ENCODE measurements at places on chromosomes 7 and 10.

GRCh38 chr10:96670786-96671185, 49.5 kb downstream of the PIK3AP1 start:
- peak; percentile 60 for DNase-seq

GRCh38 chr10:29569795-29570194, 65.0 kb downstream of the SVIL start:
- no peak for DNase-seq

- DNase-seq = no peak
Measured at GRCh38 chr7:22201186-22201880, 155.6 kb downstream of the RAPGEF5 start.

DNA sequence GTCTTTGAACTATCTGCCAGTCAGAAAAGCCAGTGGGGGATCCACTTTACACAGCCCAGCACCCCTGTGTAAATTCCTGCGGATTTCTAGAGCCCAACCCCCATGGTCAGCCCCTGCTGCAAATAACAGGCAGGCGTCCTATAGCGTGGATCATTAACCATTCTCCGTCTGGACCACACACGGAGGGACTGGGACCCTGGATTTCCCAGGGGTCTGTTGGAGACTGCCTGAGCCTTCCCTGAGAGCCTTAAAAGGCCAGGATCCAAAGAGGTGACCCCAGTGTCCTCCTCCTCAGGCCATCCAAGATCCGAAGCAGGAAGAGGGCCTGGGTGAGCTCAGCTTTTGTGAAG, 11.2 kb upstream of the GRID1 start:
- DNase-seq = no peak

DNA sequence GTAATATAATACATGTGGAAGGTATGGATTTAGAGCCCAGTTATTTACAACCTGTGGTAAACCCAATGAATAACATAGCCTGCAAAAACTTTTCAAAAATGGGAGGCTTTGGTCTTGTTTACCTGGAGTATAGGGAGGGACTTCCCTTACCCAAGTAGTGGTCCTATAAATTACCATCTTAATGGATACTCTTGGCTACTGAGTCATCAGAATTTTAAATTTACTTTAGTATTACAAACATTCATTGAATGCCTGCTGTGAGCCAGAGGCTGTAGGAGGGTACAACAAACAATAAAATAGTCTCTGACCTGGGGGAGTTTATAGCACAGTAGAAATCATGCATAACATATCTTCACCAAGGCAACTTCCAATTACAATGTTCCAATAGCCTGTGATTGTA, 365.1 kb downstream of the BBS9 start:
- no peak for DNase-seq

DNA sequence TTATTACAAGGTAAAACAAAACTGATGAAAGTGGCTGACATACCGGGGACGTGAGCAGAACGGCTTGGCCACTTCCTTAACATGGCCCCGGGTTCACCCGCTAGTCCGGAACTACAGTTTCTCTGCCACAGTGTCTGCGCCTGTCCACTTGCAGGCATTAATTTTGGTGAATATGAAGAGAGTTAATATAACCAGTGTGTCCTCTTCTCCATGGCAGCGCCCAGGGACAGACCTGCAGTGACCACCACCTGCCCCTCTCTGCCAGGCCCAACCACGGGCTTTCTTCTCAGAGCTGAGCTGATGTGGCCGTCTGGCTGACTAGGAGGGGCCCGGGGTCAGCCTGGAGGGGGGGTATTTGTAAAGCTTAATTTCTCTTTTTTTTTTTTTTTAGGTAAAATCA, 1.1 kb upstream of the NDUFB2 start:
- no peak for DNase-seq

DNA sequence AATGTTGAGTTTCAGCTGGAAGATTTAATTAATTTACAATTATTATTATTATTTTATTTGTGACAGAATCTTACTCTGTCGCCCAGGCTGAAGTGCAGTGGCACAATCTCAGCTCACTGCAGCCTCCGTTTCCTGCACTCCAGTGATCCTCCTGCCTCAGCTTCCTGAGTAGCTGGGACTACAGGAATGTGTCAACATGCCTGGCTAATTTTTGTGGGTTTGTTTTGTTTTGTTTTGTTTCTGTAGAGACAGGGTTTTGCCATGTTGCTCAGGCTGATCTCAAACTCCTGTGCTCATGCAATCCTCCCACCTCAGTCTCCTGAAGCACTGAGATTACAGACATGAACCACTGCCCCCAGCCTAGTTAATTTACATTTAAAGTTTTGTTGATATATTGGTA, 93.8 kb upstream of the MEOX2 start:
- no peak for DNase-seq

GRCh38 chr7:139183878-139184338, 47.1 kb upstream of the UBN2 start:
- no peak for DNase-seq

DNA sequence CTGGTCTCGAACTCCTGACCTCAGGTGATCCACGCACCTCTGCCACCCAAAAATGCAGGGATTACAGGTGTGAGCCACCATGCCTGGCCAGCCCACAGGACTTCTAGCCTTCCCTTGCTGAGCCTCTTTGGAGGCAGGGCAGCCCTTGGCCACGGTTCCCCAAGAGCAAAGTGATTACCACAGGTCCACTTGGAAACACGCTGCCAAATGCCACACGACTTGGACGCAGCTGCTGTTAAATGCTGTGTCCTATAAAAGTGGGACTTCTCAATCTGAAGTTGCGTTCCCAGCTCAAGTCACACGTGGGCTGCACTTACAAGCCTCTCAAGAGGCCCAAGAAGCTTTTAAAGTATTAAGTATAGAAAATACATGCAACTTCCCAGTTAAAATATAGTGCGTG, 30.1 kb downstream of the CTBP2 start:
- no peak for DNase-seq

DNA sequence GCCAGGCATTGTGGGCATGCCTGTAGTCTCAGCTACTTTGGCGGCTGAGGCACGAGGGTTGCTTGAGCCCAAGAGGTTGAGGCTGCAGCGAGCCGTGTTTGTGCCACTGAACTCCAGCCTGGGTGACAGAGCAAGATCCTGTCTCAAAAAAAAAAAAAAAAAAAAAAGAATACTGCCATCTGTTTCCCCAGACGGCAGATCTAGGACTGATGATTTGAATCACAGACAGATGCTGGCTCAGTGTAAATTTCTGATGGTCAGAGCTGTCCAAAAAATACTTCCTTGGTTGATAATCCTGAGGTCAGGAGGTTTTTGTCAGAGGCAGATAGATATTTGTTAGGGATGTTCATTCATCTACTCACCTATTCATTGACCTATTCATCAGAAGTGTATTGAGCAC, 130.7 kb downstream of the REEP3 start:
- no peak for DNase-seq

DNA sequence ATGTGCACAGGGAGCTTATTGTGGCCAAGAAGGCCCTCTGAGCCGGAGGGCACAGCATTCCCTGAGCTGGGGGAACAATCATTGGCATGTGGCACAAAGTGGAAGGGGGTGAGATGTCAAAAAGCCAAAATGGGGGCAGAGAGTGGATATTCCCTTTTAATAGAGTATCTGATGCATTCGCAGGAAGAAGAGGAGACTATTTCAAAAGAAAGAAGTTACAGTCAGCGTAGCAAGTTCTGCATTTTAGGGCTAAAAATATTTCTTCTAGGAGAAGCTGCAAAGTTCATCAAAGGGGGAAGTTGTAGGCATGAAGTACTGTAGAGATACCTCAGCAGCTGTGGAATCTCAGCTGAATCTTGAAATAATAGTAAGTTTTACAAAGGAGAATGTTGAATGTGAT, 136.0 kb upstream of the WDR11 start:
- DNase-seq = no peak

DNA sequence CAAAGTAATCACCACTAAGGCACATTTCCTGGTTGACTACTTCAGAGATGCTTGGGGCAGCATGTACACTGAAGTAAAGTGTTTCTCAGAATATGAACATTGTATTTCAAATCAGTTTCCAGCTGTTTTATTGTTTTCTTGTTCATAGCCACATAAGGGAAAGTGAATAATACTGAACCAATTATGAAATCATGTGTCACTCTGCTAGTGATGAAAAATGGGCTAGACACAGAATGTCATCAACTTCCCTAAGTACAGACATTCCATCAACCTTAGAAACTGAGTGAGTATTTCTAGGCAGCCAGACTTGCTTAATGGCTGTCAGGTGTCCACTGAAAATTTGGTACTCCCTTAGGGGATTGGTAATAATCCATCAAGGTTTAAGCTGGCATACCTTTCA, 603.5 kb downstream of the ARL4A start:
- no peak for DNase-seq
